ENCODE measurements at places on chromosomes 16 and 17. TPM values are rescaled to one million over a fixed set of nuclear protein-coding genes. Genes with fewer than 3 reads are reported as not detected.

The FOXL1 gene
- 2.4 TPM for total RNA-seq

The SLC5A11 gene
- total RNA-seq = 1.0 TPM

The HS3ST3A1 gene
- total RNA-seq = not detected

The ANKRD40CL gene
- not detected for total RNA-seq

The SP6 gene
- total RNA-seq = 0.08 TPM

The TAC4 gene
- not detected for total RNA-seq

DNA sequence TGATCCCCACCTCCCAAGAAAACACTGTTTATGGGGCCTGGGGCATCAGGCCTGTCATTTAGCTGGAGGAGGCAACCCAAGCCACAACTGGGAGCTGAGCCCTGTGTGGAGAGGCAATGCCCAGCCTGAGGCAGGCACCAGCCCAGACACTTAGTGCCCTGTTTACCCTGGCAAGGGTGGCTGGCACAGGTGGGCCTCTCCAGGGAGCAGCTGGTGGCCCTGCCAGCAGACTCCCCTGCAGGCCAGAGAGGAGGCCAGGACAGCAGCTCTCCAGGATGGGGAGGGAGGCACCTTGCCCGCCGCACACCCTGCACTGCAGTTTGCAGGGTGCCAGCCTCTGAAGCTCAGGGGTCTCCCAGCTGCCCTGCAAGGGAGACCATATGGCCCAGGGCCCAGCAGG lies 9.1 kb upstream of the TMEM92 start:
- DNase-seq = no peak

DNA sequence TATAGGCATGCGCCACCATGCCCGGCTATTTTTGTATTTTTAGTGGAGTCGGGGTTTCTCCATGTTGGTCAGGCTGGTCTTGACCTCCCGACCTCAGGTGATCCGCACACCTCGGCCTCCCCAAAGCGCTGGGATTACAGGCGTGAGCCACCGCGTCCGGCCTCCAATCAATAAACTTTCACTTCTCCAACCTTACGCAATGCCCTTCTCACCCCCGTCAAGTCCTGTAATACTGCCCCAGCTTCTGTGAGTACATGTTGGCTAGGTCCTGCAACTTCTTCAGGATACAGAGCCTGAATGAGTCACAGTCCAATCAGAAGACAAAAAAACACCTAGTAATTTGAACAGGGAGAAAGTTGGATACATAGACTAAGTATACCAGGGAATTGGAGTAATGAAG lies 47.1 kb upstream of the PHOSPHO1 start:
- DNase-seq = no peak

DNA sequence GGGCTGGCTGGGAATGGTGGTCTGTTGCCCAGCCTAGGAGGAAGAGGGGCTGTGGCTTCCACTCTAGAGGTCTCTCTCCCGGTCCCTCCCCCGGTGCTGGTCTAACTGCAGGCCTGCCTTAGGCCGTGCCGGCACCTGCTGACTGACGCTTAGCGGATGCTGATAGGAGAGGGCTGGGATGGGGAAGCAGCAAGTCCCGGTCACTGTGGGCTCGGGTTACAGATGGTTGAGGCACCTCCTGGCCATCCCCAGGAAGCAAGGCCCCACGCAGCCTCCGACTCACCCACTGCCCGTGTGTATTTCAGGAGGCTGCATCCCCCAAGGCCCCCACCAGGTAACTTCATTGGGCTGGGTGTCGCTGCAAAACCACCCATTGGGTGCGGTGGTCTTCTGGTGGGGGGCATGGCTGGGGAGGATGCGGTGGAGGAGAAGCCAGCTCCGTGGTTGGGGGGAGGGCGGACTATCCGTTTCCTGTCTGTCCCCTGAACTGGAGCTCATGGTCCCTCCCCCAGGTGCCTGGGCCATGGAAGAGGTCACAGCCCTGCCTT lies 278.9 kb downstream of the SEC14L1 start:
- DNase-seq = peak; percentile 26

DNA sequence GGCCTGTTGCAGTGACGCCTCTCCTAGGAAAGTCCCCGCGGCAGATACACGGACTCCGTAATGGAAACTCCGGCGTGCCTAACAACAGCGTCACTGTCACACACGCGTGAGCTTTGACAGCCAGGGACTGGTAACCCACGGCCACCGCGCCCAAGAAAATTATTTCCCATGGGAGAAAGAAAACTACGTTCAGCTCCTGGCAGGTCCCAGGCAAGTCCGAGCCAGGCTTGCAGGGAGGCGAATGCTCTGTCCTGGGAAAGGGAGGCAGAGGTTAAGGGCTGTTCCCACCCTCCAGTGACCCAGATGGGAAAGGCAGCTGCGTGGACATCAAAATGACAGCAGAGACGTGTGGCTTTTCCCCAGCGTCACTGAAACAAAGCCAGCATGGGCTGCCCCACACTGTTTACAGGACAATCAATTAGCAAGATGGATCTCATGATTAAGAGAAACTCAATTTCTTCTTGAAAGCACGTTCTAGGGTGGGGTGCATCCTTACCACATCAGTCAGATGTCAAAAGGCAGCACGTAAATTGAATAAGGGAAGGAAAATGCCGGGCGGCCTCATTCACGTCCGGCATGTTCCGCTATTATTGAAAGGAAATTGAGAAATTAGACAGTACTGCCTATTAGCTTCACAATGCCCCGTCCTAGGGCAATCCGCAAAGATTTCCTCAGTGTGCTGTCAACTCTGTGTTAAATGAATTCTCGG lies 82.5 kb downstream of the NXN start:
- DNase-seq = no peak

- DNase-seq = no peak
Measured at GRCh38 chr17:7017827-7018200, 5.0 kb upstream of the BCL6B start.

DNA sequence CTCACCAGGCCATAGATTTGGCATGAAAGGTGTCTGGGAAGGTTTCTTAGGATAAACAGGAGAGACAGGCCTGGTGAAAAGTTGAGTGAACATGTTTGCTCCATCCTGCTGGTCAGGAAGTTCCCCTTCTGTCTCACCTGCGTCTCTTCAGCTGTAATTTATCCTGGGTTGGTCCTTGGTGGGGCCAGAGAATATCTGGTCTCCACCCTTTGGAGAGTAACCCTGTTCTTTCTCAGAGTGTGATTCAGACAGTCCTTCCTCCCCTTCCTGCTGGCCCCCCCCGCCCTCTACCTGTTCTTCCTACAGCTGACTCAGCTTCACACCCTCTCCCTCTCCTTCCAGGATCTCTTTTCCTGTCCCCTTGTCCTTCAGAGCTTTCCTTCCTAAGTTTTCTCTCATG lies 17.1 kb downstream of the MINK1 start:
- no peak for DNase-seq

- DNase-seq = no peak
Measured at GRCh38 chr17:81222620-81222905, 202 bp downstream of the CEP131 start.

DNA sequence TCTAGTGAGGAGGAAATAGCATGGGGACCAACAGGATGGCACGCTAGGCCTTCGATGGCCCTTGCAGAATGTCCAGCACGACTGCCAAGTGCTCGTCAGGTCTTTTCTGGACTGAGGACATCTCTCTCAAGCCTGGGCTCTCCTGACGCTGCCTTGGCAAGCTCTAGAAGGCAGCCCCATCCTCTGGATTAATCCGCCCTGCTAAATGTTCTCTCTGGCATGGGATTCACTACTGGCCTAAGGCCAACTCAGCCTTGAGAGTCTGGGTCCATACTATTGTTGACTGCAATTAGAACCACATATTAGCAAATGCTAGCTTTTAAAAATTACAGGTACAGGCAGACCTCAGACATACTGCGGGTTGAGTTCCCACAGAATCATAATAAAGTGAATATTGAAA lies 2.5 kb upstream of the CEP295NL start:
- no peak for DNase-seq

- DNase-seq = peak; percentile 77
Measured at GRCh38 chr17:1720856-1721386, 3.6 kb upstream of the WDR81 start.

DNA sequence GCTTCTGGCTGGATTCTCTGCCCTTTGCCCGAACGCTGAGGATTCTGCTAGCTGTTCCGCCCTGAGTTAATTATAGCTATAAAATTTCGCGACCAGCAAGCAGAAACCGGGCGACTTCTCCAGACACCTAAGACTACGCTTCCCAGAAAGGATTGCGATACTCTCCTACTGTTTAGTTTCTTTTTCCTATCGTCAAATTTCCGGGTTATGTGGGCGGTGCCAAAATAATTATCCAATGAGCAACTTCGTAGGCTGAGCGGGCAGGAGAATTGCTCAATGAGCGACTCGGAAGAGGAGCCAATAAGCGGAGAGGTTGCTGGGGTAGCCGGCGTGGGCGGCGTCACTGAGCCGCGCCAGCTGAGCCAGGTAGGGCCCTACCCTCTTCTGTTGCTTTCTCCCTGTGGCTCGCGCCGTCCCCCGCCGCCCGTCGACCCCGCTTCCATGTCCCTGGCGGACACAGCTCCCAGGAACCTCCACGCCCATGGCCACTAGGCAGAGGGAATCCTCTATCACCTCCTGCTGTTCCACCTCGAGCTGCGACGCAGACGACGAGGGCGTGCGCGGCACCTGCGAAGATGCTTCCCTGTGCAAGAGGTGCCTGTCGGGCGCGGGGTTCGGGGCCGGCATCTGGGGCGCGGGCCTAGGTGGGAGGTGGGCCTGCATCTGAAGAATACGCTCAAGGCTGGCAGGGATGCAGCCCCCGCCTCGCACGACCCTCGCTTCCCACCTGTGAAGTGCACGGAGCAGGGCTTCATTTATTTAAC lies at the start of gene LCMT1:
TSS of gene LCMT1 (plus strand) at position 340 of the 764 bp plus-strand sequence. CDS start at position 482, 142 bp downstream.
- DNase-seq = peak; percentile 98

- DNase-seq = peak; percentile 39
Measured at GRCh38 chr17:74296548-74296936, 22.5 kb downstream of the DNAI2 start.

GRCh38 chr16:78390508-78391324 lies 291.3 kb downstream of the WWOX start:
- no peak for DNase-seq

DNA sequence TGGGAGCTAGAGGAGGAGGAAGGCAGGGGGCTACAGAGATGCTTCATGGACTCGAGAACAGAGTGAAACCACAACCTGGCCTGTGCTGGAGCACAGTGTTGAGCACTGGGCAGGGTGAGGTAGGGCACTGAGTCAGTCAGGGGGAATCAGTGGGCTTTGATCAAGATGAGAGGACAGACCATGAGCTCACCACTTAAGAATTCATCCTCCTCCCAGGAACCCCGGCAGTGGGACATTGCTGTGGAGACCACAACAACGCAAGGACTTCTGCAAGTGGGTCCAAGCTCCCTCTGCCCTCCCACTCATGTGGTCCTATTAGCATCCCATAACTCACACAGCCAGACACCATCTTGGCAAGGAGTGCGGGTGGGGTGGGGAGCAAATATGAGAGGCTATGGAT lies 1.7 kb upstream of the CES5A start:
- DNase-seq = no peak

GRCh38 chr17:39200957-39201510 lies 951 bp downstream of the RPL19 start:
- DNase-seq = peak; percentile 33

DNA sequence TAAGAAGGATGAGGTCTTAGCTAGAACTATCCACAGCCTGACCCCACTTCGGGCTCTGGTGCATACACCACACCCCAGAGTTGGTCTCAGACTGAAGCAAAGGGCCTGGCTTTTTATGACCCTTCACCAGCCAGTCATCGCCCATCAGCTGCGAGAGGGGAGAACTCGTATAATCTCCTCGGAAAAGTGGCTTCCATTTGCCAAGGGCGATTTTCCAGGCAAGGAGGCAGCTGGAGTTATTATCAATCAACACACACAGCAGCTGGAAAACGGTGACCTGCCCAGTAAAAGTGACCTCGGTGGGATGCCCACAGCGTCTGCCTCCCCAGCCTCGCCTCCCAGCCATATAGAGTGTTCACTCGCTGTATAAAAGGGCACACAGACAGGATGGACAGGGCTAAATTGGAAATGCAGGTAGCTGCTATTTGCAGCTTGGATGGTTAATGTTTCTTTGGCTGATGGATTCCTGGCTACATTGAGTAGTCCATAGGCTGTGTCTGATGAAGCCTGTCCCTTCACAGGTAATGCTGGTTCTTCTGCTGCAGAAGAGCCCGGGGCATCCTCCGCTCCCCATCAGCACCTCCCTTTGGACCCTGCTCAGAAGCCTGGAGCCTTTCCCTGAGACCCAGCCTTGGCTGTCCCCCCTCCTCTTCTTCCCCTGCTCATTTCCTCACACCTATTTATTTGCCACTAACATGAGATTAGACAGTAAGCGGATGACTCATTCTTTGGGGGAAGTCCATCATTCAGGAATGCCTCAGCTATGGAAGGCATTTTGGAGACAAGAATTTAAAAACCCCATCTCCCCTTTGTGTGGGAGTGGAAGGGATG lies 45.7 kb downstream of the TMEM186 start:
- no peak for DNase-seq

- DNase-seq = no peak
Measured at GRCh38 chr16:24382762-24383407, 126.8 kb downstream of the CACNG3 start.

Measured in OCI-LY7 (cell line).